Aorta (tissue), 5 donors: ENCODE measurements at places on chromosomes 12 and 14. TPM values are rescaled to one million over a fixed set of nuclear protein-coding genes. Genes with fewer than 3 reads are reported as not detected.

Gene ING4
- 19.7 TPM for total RNA-seq

DNA sequence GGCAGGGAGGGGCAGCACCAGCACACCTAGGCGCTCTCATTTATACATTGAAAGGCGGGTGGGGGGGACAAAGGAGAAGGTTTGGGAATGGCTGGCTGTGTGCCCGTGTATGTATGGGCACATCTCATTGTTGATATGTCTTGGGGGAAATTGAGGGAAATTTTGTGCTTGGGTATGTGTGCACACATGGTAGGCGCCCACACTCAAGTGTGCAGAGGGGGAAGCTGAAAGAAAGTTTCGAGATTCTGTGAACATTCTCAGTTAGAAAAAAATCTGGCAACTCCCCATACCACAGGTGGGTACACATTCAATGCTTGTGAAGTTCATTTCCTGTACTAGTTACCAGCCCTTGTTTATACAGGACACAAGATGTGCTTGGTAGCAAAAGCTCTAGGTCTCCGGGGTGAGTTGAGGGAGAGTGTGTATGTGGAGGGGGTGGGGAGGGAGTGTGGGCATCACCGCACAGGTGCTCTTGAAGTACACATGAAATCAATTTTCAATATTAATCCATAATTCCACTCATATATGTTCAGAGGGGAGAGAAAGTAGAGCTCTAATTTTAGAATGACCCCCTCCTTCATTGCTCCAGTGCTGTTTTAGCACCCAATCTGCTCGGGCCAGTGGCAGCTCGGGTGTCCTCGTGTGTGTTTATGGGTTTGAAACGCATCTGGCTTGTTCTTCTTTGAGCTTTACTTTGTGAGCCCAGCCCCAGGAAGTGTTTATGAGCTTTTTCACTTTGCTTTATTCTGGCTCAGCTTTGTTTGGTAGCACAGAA, 286.0 kb downstream of the ZFP36L1 start:
- no peaks in the 10 kb centered on the region for H3K4me1 ChIP-seq
- DNase-seq, result no peak
- H3K36me3 ChIP-seq, result no peaks in the 10 kb centered on the region

Gene RNASE7
- not detected for total RNA-seq

Gene AJUBA
- total RNA-seq, result 12.9 TPM

Gene GDF3
- total RNA-seq, result 0.84 TPM

- H3K4me1 ChIP-seq, result no peaks in the 10 kb centered on the region
- no peak for DNase-seq
- H3K27me3 ChIP-seq, result no peaks in the 10 kb centered on the region
Measured at GRCh38 chr12:20272161-20272560, 96.2 kb upstream of the PDE3A start.

- H3K36me3 ChIP-seq, result no peaks in the 10 kb centered on the region
- no peak for DNase-seq
- no peak overlapping the region for H3K4me3 ChIP-seq
- H3K27ac ChIP-seq, result no peak overlapping the region
- H3K27me3 ChIP-seq, result no peaks in the 10 kb centered on the region
Measured at GRCh38 chr14:84988357-84988756, 541.6 kb upstream of the FLRT2 start.

DNA sequence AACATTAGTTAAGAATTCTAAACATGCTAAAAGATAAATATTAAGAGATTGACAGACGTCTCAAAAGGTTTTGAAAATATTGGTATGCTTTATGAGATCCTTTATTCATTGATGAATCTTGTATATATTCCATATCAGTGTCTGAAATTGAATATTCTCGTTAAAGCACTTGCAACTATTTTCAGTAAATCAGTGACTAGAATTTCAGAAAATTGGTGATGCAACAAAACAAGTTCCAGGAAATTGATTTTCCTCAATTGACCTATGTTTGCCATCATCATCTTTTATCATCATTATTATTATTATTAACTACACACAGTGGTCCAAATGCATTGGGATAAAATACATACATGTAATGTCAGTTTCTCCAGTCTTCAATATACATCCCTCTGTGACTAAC, 453.6 kb downstream of the CCER1 start:
- no peak overlapping the region for H3K4me3 ChIP-seq
- no peak overlapping the region for H3K27ac ChIP-seq
- no peaks in the 10 kb centered on the region for H3K4me1 ChIP-seq
- H3K27me3 ChIP-seq, result no peaks in the 10 kb centered on the region

Gene MYF5
- not detected for total RNA-seq

Gene OTOGL
- 0.62 TPM for total RNA-seq

GRCh38 chr14:47186486-47186885, 488.9 kb downstream of the MDGA2 start:
- no peak for DNase-seq
- H3K4me3 ChIP-seq, result no peak overlapping the region
- no peaks in the 10 kb centered on the region for H3K27me3 ChIP-seq
- no peaks in the 10 kb centered on the region for H3K4me1 ChIP-seq
- H3K36me3 ChIP-seq, result no peaks in the 10 kb centered on the region

DNA sequence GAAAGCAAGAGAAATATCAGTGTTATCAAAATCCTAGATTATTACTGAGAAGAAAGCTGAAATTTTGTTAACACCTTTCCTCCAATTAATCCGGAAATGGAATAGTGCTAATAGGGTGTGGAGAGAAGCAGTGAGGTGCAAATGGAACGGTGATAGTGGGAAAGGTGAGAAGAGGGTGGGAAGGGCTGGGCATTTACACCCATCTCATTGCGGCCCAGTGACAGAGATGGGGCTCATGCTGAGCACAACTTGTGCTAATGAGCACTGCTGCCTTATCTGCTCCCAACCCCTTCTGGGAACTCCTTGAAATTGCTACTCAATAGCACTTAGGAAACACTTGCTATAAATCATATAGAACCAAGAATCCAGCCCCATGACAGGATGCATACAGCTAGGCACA, 94.4 kb downstream of the PTPRR start:
- H3K27me3 ChIP-seq, result no peaks in the 10 kb centered on the region
- DNase-seq, result no peak
- H3K4me3 ChIP-seq, result no peak overlapping the region
- no peaks in the 10 kb centered on the region for H3K36me3 ChIP-seq
- H3K4me1 ChIP-seq, result no peaks in the 10 kb centered on the region

Gene RAPGEF3
- total RNA-seq, result 139 TPM

DNA sequence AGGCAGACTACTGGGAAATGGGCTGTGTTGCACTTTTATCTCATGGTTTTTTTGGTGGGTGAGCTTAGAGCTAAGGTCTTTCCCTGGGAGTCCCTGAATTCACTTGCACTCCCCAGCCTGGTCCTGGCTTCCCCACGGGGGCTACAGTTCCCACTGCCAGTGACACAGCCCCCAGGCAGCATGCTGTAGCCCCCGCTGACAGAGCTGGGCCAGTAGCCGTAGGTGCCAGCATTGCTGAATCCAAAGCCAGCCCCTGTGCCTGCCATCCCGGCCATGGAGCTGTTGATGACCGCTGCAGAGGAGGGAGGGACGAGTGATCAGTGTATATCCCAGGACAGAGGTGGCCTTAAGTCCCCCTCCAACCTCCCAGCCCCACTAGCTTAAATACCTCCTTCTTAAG, 6.9 kb upstream of the KRT72 start:
- H3K4me3 ChIP-seq, result no peak overlapping the region
- no peak for DNase-seq
- no peaks in the 10 kb centered on the region for H3K27me3 ChIP-seq
- no peak overlapping the region for H3K27ac ChIP-seq
- H3K36me3 ChIP-seq, result no peaks in the 10 kb centered on the region

DNA sequence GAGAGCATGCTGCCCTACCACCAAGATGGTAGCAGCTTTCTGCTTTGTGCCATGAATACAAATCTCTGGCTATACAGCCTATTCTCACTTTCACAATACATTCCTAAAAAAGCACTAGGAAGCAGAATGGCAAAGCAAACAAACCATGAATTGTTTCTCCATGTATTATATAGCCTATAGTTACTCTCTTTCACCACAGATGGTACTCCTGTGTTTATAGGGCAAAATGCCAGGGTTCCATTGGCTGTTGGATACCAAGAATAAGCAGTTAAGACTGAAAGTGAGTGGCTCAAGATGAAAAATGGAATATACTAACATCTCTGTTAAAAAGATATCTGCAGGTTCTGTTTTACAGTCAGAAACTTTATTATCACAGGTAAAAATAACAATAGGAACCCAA, 11.1 kb downstream of the ARF3 start:
- no peak overlapping the region for H3K27ac ChIP-seq
- no peak overlapping the region for H3K4me3 ChIP-seq
- DNase-seq, result no peak
- H3K27me3 ChIP-seq, result no peaks in the 10 kb centered on the region

GRCh38 chr12:52181746-52182145, 10.1 kb downstream of the KRT80 start:
- no peak for DNase-seq
- peaks cover under 1% of the 10 kb centered on the region for H3K4me1 ChIP-seq

- H3K4me3 ChIP-seq, result peak overlapping the region; percentile 53
- no peaks in the 10 kb centered on the region for H3K27me3 ChIP-seq
- peak overlapping the region; percentile 15 for H3K27ac ChIP-seq
- no peaks in the 10 kb centered on the region for H3K4me1 ChIP-seq
Measured at GRCh38 chr12:81758421-81759189, 545 bp downstream of the PPFIA2 start.

- H3K4me3 ChIP-seq, result no peak overlapping the region
- H3K36me3 ChIP-seq, result no peaks in the 10 kb centered on the region
- no peak for DNase-seq
- H3K27ac ChIP-seq, result no peak overlapping the region
Measured at GRCh38 chr12:30548203-30548602, 147.5 kb downstream of the IPO8 start.

- no peak overlapping the region for H3K27ac ChIP-seq
- DNase-seq, result peak; percentile 66
- no peaks in the 10 kb centered on the region for H3K27me3 ChIP-seq
- no peak overlapping the region for H3K4me3 ChIP-seq
- H3K4me1 ChIP-seq, result no peaks in the 10 kb centered on the region
Measured at GRCh38 chr12:69900720-69901131, 75.7 kb downstream of the MYRFL start.

Gene IL22
- not detected for total RNA-seq

- DNase-seq, result no peak
- H3K36me3 ChIP-seq, result no peaks in the 10 kb centered on the region
- no peak overlapping the region for H3K27ac ChIP-seq
- no peaks in the 10 kb centered on the region for H3K4me1 ChIP-seq
Measured at GRCh38 chr12:119631930-119632678, 35.8 kb upstream of the PRKAB1 start.

- no peak overlapping the region for H3K4me3 ChIP-seq
- H3K27ac ChIP-seq, result no peak overlapping the region
- H3K4me1 ChIP-seq, result no peaks in the 10 kb centered on the region
- H3K27me3 ChIP-seq, result no peaks in the 10 kb centered on the region
Measured at GRCh38 chr14:58816416-58817115, 178.8 kb downstream of the DACT1 start.

GRCh38 chr12:452667-453210, 7.0 kb upstream of the B4GALNT3 start:
- no peak overlapping the region for H3K27ac ChIP-seq
- peak; percentile 80 for DNase-seq
- no peaks in the 10 kb centered on the region for H3K4me1 ChIP-seq
- H3K27me3 ChIP-seq, result no peaks in the 10 kb centered on the region
